ENCODE measurements at places on chromosomes 5 and 9.
A peak's percentile ranks its signal among the peaks of the same experiment; 100 is the strongest.

GRCh38 chr5:28473531-28474107 lies 1435.2 kb upstream of the CDH9 start:
- no peak for DNase-seq

- no peak for DNase-seq
These were observed 49.7 kb downstream of the RNF130 start for GRCh38 chr5:180021900-180022299.

- no peak for DNase-seq
These were observed 116.9 kb upstream of the ARRDC3 start for GRCh38 chr5:91499943-91500531.

- no peak for DNase-seq
These were observed 132.4 kb downstream of the DAB2IP start for GRCh38 chr9:121783521-121784507.

GRCh38 chr9:134318941-134319305 lies 7.3 kb upstream of the RXRA start:
- DNase-seq = no peak

DNA sequence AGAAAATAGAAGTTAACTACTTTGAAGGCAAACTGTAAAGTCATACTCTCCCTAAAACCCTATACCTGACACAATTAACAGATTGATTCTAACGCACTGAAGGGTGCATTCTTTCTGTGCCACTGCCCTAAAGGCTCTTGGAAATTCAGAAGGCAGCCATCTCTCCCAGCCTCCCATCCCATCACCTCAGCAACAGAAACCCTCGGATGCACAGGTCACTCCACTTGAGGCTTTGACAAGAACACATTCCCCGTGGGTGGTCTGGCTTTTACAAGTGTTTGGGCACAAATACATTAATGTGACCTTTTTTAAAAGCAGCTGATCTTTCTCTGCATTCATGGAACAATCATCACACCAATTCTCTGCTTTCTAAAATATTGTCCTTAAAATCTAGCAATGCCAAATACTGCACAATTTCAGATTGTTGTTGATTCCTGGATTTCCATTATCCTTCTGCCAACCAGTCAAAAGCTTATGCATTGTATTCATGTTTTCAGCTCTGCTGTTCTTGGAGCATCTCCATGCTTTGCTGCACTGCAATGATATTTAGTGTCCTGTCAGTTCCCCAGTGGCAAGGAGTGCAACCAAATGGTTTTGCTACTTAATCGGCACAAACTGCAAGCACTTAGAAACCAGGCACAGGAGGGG lies 175.6 kb downstream of the TMEM161B start:
- no peak for DNase-seq

DNA sequence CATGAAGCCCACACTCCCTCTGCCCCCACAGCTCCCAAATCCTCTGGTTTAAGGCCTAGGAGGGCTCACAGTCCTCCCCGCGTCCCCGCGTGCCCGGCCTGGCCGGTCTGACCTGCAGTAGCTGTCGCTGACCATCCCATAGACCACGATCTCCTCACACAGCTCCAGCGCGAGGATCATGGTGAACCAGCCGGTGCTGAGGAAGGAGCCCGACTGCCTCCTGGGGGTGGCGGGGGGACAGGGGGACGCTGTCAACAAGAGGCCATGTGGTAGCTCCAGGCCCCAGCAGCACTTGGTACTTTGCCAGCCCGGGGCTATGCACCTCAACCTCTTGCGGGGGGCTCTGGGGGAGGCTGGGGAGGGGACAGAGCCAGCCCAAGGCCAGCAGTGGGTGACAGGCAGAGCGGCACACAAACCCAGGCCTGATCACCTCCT lies 7.0 kb downstream of the ST6GALNAC4 start:
- no peak for DNase-seq

DNA sequence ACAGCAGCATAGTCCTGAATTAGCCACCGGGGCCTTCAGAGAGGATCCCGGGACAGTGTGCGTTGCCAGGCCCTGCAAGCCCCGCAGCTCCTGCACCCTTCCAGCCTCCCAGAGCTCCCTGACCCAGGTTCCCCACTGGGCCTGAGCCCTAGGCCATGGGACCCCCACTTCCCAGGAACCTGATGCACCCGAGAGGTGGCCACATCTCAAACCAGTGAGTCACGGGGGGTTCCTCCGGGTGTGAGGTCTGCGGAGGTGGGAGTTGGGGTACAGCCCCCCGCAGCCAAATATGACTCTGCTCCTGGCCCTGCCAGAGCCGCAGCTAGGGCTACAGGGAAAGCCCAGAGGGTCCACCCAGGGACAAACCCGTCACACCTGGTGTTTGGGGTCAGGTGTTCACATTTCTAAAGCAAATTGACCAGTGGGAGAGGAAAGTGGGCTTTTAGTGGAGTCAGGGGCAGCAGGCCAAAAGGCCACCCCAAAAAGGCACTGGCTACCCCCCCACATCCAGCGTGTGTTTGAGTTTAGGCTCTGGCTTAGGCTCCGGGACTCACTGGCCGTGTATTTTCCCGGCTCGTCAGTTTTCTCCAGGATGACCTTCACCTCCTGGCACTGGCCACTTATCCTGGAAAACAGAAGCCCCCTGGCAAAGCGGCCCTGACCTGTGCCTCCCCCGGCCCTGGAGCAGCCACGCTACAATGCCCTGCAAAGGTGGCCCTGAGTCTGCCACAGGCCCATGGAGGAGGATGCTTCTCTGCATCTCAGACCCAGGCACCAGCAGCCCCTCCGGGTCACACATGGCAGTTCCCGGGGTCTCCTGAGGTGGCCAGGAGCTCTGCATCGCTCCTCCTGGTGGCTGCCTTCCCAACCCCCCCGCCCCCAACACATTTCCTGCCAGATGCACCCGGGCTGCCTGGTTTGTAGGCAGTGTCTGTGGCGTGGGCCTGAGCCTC lies 17.4 kb upstream of the OBP2B start:
- no peak for DNase-seq

- DNase-seq = peak; percentile 10
These were observed at the start of gene PNPLA7 for GRCh38 chr9:137550231-137550621. Gene PNPLA7 (minus strand): TSS chr9:137550402. CDS start chr9:137550197, 205 bp downstream.

GRCh38 chr5:172648755-172649154 lies 7.7 kb downstream of the NEURL1B start:
- no peak for DNase-seq

DNA sequence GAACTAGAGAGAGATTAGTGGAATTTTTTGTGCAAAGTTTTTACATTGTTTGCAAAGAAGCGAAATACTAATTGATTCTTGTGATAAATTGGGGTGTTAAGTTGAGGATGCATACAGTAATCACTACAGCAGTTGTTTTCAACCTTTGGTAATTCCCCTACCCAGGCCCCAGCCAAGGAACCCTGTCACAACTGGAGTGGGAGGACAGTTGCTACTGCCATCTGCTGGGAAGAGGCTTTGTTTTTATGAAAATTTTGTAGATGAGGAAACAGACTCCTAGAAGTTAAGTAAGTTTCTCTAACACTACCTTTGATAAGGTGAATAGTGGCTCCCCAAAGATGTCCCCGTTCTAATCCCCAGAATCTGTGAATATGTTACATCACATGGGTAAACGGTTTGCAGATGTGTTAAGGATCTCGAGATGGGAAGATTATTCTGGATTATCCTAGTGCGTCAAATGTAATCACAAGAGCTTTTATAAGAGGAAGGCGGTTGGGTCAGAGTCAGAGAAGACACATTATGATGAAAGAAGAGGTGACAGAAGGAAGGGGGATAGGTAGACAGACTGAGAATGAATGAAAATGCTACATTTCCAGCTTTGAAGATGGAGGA lies 34.0 kb upstream of the PPP1R2B start:
- no peak for DNase-seq

GRCh38 chr5:54883374-54884194 lies 101.8 kb downstream of the ESM1 start:
- DNase-seq = peak; percentile 9

DNA sequence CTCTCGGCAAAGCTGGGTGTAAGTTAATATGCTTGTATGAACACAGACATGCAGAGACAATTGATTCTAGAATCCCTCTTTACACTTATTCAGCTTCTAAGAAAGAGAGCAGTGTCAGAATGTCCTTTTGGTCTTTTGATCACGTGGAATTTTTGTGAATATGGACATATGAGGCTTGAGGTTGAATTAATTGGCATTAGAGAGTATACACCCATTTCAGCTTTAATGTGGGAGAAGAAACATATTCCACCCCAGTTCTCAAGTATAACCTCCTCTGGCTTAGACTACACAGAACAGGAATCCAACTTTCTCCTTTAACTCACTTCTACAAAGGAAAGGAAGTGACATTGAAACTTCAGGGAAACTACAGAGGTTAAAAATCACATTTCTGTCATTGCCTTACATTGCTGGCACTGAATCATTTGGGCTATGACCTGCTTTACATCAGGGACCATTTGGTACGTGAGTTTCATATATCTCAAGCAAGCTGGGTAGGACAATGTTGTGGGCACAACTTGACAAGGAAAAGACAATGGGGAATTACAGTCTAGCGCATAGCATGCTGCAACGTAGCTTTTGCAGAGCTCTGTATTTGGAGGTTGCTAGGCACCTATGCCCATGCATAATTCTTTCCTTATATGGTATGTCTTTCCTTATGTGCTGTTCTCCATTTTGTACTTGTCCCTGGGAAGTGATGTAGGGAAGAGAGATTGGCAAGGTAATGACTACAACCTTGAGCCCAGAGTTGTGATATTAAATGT lies 19.5 kb downstream of the DAB2 start:
- DNase-seq = no peak
